Fibroblast of skin of left quadriceps (primary cell): ENCODE measurements at places on chromosomes 1 and 21.
A peak's percentile ranks its signal among the peaks of the same experiment; 100 is the strongest.

DNA sequence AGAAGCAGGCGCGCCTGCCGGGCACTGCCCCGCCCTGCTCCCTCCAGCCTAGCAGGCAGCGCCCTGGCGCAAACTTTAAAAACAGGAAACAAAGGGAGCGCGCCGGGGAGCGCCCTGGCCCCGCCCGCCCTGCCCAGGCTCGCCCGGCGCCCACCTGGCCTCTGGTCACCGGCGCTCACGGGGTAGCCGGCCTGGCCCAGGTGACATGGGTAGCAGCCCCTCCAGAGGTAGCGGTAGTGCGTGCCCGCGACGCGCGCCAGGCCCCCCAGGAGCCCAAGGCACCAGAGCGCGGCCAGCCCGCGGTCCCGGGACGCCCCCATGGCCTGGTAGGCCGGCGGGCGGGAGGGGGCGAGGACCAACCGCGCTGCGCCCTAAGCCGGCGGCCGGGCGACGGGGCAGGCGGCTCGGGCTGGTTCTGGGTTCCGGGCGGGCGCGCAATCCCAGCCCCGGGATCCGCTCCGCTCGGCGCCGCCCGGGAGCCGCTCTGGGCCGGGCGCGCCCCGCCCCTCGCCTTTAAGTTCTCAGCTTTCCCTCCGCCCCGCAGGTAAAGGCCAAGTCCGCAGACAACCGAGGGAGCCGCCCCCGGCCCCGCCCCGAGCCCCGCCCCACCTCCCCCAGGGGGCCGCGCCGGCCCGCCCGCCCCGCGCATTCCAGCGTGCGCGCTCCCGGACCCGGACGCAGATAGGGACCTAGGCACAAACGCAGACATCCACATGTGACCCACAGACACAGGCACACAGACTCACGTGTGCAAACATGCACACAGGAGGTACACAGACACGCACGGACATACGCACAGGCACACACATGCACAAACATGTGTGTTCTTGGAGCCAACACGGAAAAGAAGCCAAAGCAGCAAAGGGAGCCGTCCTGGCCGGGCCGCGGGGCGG, 76.7 kb downstream of the ARHGEF16 start:
- DNase-seq: peak; percentile 44

DNA sequence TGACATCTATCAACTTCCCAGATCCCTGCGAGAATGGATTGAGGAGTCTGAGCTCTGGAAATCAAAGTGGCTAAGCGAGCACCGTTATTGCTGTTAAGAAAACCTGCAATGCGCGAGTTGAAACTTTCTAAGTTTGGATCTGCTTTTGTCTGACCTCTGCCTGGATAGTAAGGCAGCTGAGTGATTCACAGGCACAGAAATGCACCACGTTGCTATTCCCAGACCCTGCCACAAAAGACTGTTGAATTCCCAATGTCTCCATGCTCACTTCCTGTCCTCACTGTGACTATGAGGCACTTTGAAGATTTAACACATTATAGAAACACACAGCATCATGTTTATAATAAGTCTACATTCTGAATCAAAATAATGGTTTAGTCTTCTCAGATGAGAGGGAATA, 27.1 kb upstream of the CNIH3 start:
- no peak for DNase-seq

DNA sequence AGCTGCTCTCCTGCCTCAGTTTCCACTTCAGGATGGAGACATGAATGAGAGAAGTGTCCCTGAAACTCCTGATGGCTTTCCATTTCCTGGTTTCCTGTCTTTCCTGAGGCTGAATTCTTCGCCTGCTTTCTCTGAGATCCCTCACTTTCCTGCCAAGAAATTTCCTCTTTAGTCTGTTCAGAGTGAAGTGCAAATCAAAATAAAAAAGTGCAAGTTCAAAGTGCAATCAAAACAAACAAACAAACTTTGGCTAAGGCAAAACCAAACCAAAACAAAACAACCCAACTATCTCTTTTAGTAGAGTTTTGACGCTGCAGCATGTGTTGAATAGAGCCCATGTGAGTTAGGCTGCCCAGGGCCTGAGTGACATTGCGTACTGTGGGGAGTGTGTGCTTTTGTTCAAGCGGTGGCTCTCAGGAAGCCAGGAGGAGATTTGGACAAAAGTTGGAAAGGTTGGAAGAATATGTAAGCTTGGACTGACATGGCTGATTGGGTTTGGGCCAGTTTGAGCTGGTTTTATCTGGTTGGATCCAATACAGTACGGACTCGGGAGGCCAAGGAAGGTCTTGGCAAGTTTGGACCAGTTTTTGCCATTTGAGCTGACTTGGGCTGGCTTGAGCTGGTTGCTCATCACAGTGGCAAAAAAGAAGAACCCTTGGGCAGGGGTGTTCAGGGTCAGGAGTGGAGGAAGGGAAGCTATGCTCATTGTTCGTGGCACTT, 61.1 kb upstream of the TINAGL1 start:
- no peak for DNase-seq

DNA sequence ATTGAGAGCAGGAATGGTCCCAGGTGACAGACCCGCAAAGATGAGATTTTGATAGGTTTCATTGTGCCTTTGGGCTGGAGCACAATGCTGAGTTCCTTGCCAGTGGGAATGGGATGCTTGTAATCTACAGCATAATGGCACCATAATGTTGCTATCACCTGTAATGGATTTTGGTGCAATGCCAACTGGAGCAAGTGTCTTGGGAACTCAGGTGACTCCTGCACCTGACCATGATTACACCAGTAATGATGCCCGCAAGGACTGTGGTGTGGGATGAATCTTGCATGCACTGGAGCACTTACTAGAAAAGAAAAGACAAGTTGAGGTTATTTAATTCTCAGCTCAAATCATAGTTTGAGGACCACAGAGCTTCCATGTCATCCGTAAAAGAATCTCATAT, 96.7 kb downstream of the PTPRU start:
- no peak for DNase-seq

- no peak for DNase-seq
Observed at GRCh38 chr1:51168266-51168845, 66.3 kb downstream of the C1orf185 start.

DNA sequence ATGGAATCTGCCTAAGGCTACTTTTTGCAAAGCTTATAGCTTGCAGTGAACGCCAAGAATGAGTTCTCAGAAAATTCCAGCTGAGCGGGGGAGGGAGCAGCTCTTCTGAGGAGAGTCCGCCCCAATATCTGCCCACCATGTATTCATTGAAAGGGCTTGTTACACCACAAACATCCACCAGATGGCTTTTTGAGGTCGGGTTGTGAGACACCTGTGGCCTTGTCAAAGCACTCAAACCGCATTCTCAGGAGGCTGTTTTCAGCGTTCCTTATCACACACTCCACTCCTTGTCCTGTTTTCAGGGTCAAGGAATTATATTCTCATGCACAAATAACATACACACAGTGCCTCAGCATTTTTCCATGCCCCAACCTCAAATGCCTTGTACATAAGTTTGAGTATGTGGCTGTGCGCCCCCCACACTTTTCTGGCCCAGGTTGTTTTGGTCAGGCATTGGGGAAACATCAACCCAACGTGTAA, 3.9 kb upstream of the C4BPB start:
- DNase-seq: peak; percentile 20

GRCh38 chr1:24111996-24112779, at the start of gene MYOM3:
MYOM3 (minus strand) TSS chr1:24112135; CDS start chr1:24108636, 3,499 bp downstream.
- DNase-seq: peak; percentile 37

DNA sequence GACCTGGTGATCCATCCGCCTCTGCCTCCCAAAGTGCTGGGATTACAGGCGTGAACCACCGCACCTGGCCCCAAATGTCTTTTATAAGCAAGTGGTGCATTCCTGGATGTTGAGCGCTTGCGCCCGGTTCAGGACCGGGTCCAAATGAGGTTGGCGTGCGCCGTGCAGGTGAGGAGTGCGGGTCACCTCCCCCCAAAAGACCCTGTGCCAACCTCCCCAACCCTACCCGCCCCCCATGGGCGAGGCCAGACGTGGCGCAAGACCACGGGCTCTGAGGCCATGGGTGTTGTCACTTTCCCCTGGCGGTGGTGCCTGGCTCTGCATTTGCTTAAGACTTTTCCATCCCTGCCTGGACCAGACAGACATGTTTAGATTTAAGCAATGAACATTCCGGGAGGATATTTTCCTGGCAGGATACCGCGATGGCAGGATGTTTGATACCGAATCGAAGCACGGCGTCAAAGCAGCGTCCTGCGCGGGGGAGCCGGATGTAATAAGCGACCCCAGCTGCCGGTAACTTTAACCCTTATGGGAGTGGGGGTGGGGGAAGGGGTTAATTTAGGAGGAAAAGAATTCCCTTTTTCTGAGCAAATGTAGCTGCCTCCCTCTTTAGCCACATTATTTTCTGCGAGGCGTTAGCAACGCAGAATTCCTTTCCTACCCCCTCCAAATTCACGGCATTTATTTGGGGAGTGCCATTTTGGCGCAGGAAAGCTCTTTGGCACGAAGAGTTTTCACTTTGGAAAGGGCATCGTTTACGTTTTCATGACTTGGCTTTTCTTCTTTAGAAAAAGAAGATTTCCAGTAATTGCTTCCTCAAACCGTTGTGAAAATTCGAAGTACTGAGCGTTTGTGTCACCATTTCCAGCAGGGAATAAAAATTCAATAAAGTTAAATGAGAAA, 27.8 kb upstream of the RNF187 start:
- peak; percentile 40 for DNase-seq

- no peak for DNase-seq
Observed at GRCh38 chr1:37078866-37079265, 44.6 kb upstream of the GRIK3 start.

DNA sequence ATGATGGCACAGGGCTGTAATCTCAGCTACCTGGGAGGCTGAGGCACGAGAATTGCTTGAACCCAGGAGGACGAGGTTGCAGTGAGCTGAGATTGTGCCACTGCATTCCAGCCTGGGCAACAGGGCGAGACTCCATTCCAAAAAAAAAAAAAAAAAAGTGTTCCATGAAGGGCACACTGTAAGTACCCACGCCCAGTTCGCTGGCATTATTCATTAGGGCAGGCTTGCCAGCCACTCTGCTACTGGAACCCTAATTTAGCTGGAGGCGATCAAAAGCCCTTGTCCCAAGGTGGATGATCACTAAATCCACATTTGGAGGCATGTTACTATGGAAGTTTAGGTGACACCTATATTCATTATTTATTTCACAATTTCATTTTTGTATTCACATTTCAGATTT, 5.0 kb downstream of the IFNLR1 start:
- no peak for DNase-seq

- no peak for DNase-seq
Observed at GRCh38 chr1:207565546-207566468, 69.8 kb downstream of the CR1 start.

- DNase-seq: no peak
Observed at GRCh38 chr1:245654460-245655050, 499.8 kb downstream of the KIF26B start.

- no peak for DNase-seq
Observed at GRCh38 chr1:175842550-175842949, 99.2 kb upstream of the TNR start.

DNA sequence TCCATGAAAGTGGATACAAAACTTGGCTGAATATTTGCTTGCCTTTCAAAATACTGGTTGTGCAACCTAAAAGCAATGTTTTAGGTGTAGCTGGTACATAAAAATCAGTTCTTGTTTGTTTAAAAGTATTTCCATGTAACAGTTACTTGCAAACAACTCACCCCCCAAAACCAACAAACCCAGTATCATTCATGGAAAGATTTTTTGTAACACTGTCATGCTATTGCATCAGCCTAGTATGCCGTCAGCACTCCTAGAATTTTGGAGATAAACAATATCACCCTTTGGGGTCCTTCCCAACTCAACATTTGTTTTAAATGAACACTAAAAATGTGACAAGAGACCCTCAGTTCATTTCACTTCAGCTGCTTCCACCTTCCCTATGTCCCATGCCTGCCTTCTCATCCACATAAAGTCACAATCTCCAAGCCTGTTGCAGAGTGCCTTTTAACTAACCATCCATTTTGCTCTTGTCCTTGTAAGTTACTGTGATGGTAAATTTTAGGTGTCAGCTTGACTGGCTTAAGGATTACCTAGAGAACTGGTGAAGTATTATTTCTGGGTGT, 425.3 kb downstream of the DUSP10 start:
- peak; percentile 36 for DNase-seq

GRCh38 chr1:18946550-18947381, 9.7 kb downstream of the IFFO2 start:
- no peak for DNase-seq

- peak; percentile 99 for DNase-seq
Observed at GRCh38 chr1:151994956-151995355, 1.3 kb upstream of the S100A10 start.

GRCh38 chr1:119290297-119290696, 78.3 kb upstream of the HAO2 start:
- no peak for DNase-seq

DNA sequence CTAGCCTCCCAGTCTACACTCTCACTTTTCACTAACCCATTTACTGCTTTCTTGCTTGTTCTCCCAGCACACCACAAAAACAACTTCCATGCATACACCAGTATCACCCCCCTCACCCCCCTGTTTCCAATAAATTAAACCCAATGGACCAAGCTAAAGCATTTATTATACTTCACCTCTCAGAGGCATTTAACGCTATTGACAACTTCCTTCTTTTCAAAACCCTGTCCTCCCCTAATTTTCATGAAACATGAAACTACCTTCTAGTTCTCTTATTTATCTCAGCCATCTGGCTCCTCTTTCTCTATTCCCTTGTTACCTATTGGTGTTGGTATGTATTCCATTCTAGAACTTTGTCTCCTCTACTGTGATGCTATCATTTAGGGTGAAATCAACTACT, 32.3 kb downstream of the PTPRC start:
- no peak for DNase-seq

DNA sequence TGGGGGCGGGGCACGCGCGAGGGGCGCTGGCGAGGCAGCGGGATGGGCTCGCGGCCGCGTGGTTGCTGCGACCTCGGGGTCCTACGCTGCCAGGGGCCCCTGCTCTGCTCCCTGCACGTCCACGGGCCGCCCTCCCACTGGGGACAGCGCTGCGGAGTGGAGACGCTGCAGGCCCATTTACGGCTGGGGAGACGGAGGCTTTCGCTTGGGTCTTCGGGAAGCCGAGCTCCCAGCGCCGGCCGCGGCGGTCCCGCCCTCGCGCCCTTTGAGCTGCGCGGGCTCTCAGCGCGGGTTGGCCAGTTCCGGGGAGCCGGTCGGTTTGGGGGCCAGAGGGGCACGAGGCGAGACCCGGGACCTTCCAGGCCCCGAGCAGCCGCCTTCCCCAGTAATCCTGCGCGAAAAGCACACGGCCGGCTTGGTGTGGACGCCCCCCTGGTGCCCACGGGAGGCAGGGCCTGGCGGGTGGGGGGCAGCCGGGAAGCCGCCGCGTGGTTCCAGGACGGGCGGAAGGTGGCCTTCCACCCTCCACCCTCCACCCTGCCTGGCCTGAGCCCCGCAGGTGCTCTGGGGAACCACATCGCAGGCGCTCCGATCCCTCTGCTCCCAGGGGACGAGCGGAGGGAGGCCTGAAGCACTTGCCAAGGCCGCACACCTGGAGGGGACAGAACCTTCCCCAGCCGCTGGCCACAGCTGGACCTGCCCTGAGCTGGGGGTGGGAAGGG, 570 bp upstream of the PEX10 start:
- no peak for DNase-seq

DNA sequence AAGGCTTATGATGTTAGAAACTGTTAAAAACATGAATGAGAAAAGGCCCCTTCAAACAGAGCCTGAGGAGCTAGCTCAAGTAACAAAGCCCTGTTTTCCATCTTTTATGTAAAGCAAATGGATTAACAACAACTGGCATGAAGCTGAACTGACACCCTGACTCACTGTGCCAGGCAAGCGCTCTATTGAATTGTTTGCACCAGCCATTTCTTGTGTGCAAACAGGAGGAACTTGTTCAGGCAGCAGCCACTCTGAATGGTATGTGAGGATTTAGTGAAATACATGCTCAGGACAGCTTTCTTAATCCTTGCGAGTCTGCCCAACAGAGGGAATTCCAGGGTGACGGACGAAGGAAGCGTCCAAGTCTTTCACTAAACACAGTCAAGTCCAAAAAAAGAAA, 291.1 kb upstream of the ADGRL2 start:
- no peak for DNase-seq
